ENCODE measurements at places on chromosomes 7 and 10.

GRCh38 chr7:26166684-26167266 lies 14.8 kb downstream of the NFE2L3 start:
- DNase-seq = no peak

DNA sequence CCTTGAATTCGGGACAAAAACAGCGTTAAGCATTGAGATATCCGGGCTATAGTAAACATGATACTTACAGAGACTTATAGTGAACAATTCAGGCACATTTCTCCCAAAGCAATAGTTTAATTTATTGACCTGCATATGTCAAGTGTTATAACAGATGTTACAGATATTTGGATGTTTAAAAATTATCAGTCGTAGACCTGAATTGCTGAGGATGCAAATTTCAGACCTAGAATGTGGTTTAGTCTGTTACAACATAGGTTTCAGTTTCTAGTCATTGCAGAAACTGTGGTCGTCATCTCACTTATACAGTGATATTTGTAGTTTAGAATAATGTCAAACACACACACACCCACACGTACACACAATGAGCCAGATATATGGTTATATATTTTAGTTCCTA lies 85.2 kb downstream of the VTI1A start:
- DNase-seq = no peak

GRCh38 chr10:100153239-100153825 lies 32.5 kb downstream of the ERLIN1 start:
- DNase-seq = no peak

GRCh38 chr10:68796605-68797004 lies 30.7 kb upstream of the STOX1 start:
- peak; percentile 21 for DNase-seq

- DNase-seq = peak; percentile 89
Measured at GRCh38 chr10:28130267-28130666, 131.4 kb upstream of the ODAD2 start.

GRCh38 chr7:128841921-128842673 lies 11.9 kb downstream of the FLNC start:
- peak; percentile 45 for DNase-seq

- peak; percentile 16 for DNase-seq
Measured at GRCh38 chr10:16943295-16944285, 126.4 kb upstream of the RSU1 start.

- no peak for DNase-seq
Measured at GRCh38 chr7:127346575-127347256, 45.8 kb downstream of the ZNF800 start.

DNA sequence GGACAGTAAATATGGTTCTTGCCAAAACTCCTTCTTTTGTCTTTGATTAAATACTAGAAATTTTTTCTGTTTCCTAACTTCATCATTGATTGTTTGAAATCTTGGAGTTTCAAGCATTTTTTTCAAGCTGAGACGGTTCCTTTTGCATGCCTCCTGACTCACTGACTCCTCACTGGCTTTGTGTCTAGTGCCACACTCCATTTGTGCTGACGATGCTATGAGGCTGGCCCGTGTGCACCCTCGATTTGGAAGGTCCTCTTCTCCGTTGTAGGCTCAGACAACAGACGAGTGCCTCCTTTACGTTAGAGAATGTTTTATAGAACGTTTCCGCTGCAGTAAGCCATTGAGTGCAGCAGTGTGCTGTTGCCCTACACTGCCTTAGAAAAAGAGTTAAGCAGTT lies 10.8 kb upstream of the CSGALNACT2 start:
- no peak for DNase-seq

DNA sequence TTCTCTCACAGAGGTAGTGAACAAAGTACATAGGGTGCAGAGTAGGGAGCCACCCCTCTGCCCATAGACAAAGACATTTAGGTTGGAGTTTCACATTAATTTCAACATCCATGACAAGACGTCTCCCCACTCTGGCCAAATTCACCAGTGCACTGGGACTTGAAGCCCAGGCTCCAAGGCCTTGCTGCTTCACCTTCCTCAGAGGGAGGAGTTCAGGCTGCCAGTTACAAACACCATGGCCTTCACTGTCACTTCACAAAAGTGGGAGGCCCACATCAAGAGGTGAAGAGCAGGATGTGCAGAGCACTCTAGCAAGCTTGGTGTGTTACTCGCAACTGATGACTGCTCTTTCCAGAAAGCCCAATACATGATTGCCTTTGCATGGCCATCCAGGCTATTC lies 15.8 kb upstream of the ARHGAP22 start:
- DNase-seq = no peak

DNA sequence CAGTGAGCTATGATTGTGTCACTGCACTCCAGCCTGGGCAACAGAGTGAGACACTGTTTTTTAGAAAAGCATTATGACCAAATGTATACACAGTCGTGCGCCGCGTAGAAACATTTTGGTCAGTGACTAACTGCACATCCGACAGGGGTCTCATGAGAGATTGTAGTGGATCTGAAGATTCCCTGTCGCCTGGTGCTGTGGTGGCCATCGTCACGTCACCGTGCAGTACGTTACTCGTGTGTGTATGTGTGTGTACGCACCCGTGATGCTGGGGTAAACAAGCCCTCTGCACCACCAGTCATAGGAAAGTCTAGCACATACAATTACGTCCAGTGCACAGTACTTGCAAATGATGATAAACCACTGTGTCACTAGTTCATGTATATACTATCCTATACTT lies 109.4 kb downstream of the ELFN1 start:
- DNase-seq = no peak

DNA sequence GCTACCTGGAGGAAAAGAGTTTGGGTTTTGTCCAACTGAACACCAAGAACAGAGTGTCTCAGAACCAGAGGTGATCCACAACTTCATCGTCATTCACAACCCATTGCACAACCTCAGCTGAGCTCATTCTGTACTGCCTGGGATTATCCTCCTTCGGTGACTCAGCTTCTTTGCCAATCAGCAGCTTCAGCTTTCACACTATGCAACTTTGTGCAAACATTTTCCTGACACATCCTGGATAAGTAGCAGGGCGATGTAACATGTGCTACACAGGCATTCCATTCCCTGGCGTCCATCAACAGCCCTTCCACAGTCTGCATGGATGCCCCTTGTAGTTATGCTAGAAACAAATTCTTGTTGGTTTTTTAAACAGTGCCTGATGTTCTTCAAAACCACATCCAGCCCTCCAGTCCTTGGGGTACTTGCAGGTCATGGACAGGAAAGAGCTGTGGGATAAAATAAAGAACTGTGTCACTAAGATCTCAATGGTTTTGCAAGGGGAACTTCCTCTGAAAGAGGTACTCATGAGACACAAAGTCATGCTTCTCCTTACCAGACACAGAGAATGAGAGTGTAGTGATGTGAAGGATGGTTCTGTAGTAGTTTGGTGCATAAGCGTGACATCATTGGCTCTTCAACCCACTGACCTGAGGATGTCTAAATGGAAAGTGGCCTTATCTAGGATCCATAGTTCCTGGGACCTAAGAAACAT lies 478.5 kb downstream of the KIF20B start:
- DNase-seq = peak; percentile 88

DNA sequence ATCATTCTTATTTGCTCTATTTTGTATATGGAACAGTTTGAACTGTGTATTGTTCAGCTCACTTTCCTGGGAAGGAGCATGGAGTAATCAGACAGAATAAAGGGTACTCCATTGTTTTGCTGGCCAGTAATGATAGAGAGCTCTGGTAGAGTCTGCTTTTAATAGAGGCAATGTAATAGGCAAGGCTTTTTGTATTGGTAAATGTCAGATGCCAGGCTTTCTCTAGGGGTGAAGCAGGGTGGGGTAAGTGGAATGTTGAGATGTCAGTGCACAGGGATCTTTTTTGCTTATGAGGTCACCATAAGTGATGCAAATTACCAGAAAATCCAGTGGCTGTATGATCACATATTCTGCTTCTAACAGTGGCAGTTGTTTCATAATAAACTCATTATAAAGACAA lies 1088.3 kb upstream of the SORCS1 start:
- no peak for DNase-seq

- DNase-seq = no peak
Measured at GRCh38 chr10:73644767-73645166, 3.5 kb upstream of the MYOZ1 start.

DNA sequence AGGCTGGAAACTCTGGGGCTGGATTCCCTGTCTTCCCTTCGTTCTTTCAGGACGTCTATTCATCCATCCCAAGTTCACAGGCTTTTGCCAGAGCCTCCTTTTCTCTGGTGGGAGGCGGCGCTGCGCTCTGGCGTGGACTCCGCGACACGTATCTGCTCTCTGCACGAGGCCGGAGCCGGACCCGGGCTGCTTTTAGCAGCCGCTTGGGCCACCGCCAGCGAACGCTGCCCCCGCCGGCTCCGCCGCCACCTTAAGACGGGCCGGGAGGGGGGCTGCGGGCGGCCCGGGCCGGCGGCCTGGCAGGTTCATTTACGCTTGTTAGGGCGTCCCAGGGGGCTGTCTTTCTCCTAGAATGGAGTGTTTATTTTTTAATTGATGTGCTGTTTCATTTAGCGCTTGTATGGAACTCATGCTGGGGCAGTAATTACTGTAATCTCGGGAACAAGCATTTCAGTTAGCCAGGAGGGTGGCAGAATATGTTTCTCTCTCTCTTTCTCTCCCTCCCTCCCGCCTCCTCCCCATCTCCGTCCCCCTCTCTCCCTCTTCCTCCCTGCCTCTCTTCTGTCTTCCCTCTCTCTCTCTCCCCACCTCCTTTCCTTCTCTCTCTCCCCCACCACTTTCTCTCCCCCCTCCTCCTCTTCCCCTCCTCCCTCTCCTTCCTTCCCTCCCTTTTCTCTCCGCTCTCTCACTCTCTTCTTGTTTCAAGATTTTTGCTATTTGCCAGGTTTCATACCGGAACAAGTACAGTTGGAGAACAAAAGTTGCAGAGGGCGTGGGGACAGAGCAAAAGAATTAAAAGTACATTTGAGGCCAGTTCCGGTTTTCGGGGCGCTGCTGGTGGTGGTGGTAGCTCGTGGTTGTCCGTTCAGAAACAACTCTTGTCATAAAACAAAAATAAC lies 1.3 kb upstream of the FZD8 start:
- DNase-seq = peak; percentile 43

DNA sequence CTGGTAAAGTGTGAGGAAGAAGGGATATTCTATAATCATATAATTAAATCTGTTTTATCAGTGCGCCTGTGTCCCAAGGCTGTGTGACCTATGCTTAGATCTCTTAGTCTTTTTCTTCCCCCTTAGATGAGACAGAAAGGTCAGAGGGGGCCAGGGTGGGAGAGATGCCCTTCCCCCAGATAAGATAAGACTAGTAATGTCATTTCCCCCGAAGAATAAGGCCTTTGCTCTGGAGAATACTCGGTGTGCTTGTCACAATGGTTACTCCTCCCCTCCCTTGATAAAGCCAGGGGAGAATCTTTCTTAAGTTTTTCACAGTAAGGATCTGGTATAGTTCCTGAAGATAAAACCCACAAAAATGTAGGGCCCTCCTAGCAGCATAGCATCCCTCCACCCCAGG lies 1041.8 kb downstream of the SORCS3 start:
- no peak for DNase-seq

DNA sequence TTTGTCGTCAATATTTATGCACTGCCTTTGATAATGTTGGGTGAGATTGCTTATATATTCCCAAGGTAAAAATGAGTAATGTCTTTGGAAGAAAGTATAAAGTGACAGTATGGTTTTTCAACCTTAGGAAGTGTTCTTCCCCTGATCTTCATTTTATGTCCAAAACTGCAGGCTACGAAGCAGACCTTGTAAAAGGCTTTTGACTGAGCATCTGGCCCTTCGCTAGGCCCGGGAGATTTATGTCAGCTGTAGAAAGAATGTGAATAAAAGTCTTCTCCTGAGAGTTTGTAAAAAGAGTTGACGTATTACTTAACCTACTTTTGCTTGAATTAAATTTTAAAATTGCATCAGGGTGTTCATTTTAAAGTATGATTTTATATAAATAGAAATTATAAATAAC lies 116.8 kb downstream of the CPED1 start:
- DNase-seq = no peak

DNA sequence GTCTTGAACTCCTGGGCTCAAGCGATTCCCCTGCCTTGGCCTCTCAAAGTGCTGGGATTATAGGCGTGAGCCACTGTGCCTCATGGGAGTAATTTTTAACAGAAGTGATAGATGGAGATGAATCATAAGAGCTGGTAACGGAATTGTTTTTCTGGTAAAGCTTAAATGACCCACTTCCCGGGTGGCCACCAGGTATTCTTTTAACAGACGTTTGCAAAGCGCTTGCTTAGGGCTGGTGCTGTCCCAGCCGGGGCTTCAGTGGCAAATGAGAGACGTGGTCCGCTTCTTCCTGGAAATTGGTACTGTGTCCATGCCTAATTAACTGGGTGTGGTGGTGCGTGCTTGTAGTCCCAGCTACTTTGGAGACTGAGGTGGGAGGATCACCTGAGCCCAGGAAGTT lies 23.5 kb downstream of the CAMK1D start:
- DNase-seq = no peak

DNA sequence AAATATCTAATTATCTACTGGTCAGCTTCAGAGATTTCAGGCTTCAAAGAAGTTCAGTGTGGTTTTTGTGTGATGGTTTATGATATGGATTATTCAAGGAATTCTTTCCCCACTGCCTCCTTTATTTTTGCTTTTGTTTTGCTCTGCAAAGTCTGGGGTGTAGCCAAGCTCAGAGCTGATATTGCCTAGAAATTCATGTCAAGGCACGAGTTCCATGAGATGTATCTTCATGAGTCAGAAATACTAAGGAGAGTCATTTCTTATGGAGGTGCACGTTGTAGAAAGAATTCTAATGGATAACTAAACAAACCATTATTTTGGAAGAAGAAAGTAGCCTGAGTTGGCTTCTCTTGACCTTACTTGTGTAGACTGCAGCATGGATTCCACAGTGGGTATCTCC lies 37.4 kb downstream of the VIM start:
- no peak for DNase-seq

DNA sequence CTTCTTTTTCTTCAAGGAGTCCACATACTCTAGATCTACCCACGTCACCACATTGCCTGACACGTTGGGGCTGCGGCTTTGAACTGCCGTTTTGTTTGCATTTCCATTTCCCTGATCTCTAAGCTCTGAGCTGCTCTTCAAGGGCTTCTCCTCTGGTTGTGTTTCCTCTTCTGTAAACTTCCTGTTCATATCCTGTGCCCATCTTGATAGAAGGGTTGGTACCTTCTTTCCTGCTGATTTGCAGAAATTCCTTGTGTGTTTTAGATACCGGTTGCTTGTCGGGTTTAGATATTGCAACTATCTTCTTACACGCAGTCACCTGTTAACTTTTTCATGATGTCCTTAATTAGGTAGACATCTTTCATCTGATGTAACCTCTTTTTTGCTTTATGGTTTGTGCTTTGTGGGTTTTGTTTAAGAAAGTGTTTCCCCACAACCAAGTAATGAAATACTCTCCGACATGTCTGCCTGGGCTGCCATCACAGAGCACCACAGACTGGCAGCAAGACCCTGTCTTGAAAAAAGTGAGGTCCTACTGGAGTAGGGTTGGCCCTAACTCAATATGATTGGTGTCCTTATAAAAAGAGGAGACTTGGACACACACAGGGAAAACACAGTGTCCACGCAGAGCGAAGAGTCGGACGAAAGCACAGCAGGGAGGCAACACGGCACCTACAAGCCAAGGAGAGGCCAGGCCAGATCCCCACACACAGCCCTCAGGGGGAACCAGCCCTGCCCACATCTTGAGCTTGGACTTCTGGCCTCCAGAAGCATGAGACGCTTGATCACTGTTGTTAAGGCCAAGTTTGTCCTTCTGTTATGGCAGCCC lies 99.1 kb upstream of the PDGFA start:
- DNase-seq = no peak

Data from EL (cell line).